ENCODE measurements at places on chromosomes 5 and 9.

DNA sequence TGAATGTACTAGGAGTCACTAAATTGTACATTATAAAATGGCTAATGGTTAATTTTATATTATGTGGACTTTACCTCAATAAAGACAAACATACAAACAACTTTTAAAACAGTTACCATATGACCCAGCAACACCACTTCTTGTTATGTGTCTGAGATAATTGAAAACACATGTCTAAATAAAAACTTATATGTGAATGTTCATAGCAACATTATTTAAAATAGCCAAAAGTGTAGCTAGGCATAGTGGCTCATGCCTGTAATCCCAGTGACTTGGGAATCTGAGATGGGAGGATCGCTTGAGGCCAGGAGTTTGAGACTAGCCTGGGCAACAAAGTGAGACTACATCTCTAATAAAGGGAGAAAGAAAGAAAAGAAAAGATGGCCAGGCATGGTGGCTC is 22.9 kb downstream of the SLC35A4 start:
- no peak for DNase-seq

DNA sequence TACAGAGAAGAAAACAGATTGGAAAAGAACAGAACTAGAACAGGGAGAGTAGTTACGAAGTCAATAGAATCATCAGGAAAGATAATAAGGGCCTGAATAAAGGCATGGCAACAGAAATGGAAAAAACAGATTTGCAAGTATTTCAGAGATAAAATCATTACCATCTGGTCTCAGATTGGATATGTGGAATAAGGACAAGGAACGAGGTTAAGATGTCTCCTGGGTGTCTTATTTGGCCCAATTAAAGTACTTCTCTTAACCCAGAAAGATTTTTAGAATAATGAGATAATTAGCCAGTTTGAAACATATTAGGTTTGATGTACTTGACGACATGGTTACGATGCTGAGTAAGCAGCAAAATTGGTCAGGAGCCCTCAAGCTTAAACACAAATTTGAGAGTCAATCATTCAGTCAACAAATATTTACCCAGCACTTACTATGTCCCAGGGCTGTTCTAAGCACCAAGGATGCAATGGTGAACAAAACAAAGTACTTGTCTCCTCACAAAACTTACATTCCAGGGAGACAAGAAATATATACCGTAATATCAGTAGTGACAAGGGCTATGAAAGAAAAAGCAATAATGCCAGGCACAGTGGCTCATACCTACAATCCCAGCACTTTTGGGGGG is 18.3 kb downstream of the RICTOR start:
- no peak for DNase-seq

- DNase-seq: no peak
Measured at GRCh38 chr5:138527170-138527569, 15.9 kb downstream of the ETF1 start.

GRCh38 chr5:179731791-179732411 is 721 bp upstream of the MAML1 start:
- no peak for DNase-seq

- no peak for DNase-seq
Measured at GRCh38 chr5:138083702-138084101, at the start of gene WNT8A. Gene WNT8A (plus strand): TSS chr5:138084033. CDS start chr5:138084128, 95 bp downstream.

GRCh38 chr9:70672161-70672649 is 257.7 kb upstream of the KLF9 start:
- DNase-seq: no peak

- DNase-seq: no peak
Measured at GRCh38 chr5:149863176-149863575, 81.4 kb downstream of the PDE6A start.

- no peak for DNase-seq
Measured at GRCh38 chr9:120524863-120525262, 55.1 kb downstream of the CDK5RAP2 start.

DNA sequence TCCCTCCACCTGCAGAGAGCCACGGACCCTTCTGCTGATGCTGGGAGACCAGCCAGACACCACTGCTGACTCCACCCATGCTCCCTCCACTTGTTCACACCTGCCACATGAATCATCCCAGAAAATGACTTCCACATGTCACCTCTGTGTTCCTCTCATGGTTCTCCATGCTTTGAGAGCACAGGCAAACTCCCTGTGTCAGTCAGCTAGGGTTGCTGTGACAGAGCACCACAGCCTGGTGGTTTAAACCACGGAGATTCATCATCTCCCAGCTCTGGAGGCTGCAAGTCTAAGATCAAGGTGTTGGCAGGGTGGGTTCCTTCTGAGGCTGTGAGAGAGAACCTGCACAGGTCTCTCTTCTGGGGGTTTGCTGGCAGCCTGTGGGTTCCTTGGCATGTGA is 381.4 kb downstream of the GADD45G start:
- DNase-seq: no peak

DNA sequence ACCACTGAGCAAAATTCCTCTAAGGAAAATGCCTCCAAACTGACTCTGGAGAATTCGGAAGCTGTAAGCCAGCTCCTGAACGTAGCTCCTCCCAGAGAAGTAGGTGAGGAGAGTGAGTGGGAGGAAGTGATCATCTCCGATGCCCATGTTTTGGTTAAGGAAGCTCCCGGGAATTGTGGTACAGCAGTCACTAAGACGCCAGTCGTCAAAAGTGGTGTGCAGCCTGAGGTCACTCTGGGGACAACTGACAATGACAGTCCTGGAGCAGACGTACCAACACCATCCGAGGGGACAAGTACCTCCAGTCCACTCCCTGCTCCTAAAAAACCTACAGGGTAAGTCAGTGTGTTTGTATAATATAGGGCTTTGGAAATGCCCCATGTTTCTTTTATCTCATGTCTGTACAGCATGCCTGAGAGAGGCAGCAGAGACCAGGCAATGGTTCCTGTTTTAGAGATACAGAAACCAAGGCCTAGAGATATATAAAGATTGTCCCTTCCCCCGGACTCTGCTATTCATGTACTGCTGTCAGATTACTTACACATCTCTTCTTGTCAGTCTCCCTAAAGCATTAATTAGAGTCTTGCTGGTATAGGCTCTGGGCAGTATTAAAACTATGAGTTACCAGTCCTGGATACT is 23.9 kb downstream of the HMGXB3 start:
- DNase-seq: no peak

DNA sequence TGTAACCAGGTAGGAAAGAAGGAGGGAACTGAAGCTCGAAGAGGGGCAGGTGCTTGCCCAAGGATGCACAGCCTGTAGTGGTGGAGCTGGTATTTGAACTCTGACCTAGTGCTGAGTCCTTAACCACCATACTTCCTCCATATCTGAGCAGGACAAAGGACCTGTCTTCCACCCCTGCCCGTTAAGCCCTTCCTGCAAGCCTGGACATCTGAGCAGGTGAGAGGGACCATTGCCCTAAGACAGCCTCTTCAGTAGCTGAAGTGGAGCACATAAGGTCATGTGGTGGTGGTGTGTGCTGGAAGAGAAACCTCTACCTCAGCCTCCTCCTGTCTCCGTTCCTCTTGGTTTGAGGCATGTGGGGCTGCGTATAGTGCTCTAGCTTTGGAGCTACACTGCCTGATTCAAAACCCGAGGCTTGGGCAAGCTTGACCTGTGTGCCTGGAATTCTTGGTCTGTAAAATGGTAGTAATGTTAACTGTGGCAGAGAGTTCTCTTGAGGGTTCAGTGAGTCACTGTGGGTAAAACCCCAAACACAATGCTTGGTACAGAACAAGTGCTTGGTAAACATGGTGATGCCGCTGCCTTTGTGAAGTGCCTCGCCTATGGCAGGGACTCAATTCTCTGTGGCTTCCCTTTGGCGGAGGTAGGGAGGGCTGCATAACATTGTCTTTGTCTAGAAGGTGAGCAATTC is 7.4 kb downstream of the GALNT10 start:
- DNase-seq: no peak

GRCh38 chr9:1869843-1870242 is 145.3 kb upstream of the SMARCA2 start:
- no peak for DNase-seq

DNA sequence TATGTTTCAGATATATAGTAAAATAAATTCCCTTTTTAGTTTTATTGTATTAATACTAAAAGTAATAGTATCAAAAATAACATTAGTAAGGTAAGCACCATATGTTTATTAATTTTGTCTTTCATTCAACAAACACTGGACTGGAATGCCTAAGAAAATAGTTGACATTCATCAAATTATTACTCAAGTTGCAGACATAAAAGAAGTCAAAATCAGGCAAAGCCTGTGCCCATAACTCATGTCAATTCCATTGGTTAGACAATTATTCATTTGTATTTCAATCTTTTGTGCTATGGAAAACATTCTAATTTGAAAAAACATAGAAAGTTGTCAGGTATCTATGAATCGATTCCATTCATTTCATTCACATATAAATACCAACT is 158.9 kb downstream of the CEMIP2 start:
- DNase-seq: no peak

GRCh38 chr9:126499005-126499910 is 114.5 kb upstream of the LMX1B start:
- no peak for DNase-seq

GRCh38 chr5:82046276-82046647 is 74.4 kb downstream of the ATG10 start:
- no peak for DNase-seq

- no peak for DNase-seq
Measured at GRCh38 chr5:127938746-127939145, 144.8 kb upstream of the SLC12A2 start.

DNA sequence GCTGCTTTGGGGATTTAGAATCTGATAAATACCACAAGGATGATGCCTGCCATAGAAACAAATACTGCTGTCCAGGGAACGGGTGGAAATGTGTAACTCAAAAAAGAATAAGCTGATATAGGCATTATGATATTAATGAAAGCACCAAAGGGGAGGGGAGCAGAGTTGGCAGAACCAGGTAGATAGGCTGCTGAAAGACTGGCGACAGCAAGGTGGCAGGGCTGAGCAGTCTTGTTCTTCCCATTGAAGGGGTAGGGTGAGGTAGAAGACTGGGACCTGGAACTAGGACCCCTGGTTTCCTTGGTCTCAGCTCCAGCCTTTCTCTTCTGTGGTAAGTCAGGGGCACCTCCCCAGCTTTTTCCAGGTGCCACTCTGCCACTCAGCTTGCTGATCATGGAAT is 31.4 kb upstream of the TMOD1 start:
- no peak for DNase-seq

- DNase-seq: no peak
Measured at GRCh38 chr5:44884036-44884435, 75.3 kb downstream of the MRPS30 start.

DNA sequence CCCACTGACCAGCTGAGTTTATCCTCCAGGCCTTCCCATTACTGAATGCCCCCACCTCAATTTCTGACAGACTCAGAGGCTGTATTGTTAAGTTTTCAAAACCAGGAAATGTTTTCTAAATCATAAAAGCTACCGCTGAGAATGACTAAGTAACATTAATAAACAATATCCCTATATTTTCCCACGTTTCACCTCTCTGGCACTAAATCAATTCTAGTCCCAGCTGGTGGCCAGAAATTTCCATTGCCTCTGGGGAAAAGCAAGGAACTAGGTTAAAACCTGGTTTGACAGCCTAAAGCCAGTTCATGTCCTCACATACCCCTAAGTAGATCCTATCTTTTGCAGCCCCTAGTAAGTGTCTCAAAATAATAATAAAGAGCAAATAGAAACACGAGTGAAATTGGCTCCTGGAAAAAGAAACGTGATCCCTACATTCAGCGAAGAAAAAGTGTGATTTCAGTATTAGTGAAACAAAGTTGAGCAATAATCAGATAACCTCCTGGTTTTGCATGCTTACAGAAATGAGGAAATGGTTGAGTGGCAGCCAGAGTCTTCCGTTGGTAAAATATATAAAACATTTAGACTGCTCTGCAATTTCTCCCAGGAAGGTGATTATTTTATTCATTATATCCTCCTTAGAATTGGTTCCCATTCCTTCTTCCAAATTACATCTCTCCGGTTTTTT is 110.9 kb downstream of the ESM1 start:
- DNase-seq: no peak

DNA sequence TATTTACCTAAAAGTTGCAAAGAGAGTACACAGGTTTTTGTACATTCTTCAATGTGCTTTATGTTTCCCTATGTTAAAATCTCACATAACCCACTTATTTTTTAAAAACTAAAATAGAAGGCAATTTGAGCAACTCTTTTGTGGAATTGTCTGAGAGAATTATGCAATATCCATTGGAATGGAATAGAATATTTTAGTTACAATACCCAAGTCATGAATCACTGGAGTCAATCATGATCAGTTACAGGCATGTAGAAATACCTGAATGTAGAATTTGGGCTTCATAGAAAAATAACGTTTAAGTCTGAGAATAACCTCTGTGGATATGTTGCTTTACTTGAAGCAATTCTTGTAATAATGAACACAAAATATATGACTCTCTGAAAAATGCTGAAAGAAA is 143.3 kb downstream of the FGF10 start:
- DNase-seq: no peak

- no peak for DNase-seq
Measured at GRCh38 chr9:111456529-111456928, 27.7 kb downstream of the ECPAS start.

GRCh38 chr9:99012957-99013512 is 69.3 kb downstream of the COL15A1 start:
- no peak for DNase-seq

- DNase-seq: no peak
Measured at GRCh38 chr5:160262151-160263074, 33.1 kb downstream of the FABP6 start.

GRCh38 chr9:92718086-92719001 is 46.3 kb downstream of the BICD2 start:
- DNase-seq: no peak

DNA sequence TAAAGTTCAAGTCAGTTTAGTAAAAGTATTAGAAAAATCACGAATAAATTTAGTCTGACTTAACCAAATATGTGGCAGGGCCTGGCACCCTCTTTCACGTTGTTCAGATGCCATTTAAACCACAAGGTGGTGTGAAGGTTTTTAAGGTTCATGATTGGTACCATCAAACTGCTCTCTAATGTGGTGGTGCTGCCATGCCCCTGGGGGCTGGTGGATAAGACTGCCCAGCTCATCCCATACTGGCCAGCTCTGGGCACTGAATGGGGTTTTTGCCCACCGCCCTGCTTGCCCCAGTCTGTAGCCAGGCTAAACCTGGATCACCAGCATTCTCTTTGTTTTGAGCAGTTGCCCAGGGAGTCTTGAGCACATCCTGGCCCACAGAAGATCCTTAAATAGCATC is 159.3 kb downstream of the GABBR2 start:
- DNase-seq: no peak

GRCh38 chr9:108077556-108077955 is 588.0 kb upstream of the KLF4 start:
- DNase-seq: no peak

All from esophagus squamous epithelium (tissue), 5 donors.